Femur (tissue), 1 donor: ENCODE measurements at places on chromosomes 7 and 10.

- DNase-seq, result no peak
These were observed 33.3 kb upstream of the FGFR2 start for GRCh38 chr10:121631365-121632029.

DNA sequence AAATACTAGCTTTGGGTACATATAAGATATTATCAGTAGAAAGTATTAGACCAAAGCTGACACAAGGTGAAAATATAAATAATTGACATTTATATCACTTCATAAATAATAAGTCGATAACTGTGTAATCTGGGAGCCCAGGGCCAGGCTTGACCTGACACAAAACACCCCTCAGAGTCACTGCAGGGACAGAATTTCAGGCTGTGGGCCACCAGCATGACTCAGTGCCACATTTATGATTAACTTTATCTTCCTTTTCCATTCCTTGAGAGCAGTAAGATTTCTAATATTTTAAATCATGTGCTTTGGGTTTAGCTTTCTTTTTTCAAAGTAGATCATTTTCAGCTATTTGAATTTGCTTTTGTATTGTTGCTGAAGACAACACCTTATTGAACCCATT is 102.9 kb upstream of the NFE2L3 start:
- no peak for DNase-seq

DNA sequence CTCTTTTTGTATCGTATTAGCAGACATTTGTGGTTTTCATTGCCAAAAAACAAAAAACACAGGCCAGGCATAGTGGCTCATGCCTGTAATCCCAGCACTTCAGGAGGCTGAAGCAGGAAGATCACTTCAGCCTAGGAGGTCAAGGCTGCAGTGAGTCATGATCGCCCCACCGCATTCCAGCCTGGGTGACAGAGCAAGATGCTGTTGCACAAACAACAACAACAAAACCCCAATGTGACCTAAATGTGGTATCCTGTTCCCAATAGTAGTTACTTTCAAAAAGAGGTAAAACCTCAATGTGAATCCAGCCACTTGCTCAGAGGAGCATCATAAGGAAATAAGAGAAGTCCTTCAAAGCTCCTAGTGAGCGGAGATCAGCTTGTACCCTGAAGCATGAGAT is 45.8 kb upstream of the SKAP2 start:
- DNase-seq, result no peak

DNA sequence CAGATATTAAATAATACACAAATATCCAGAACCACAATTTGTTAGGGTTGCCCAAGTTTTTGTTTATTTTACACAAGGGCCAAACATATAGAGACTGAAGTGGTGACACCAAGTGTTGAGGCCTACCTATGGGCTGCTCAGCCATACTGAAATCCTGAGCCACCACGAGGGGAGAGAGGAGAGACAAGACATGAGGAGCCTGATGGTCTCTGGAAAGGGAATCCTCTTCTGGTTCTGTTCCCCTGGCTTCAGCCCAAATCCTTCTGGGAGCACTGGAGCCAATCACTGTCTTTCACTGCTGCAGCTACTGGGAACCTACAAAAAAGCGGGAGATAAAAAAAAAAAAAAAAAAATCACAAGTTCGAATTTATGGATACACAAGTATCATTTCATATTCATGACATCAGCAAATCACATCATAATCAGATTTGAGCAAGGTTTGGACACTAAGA is 1.9 kb downstream of the SKIDA1 start:
- DNase-seq, result peak; percentile 75

- DNase-seq, result no peak
These were observed 91.2 kb downstream of the GTF2IRD1 start for GRCh38 chr7:74544706-74545469.

DNA sequence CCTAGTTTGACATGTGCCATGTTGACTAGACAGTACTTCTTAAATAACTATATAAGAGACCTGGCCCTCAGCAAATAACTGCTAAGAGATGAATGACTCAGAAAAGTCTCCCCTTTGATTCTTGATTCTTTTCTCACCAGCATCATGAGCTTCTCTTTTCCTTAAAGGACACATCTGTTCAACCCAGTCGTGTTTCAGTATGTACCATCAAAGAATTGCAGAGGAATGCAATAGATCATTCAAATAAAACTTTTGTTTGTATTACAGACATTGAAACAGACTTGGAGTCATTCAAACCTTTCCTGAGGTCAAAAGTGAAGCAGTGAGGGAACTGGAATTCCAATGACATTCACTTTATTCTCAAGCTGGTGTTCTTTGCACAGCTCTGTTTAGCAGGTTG is 598.3 kb upstream of the GHITM start:
- no peak for DNase-seq

GRCh38 chr7:30429156-30429530 is 49.4 kb downstream of the NOD1 start:
- no peak for DNase-seq

GRCh38 chr10:77321838-77322237 is 315.8 kb downstream of the KCNMA1 start:
- DNase-seq, result no peak

- DNase-seq, result no peak
These were observed 96.4 kb downstream of the LRRC18 start for GRCh38 chr10:48843198-48843597.

- DNase-seq, result no peak
These were observed 229.6 kb downstream of the GALNT17 start for GRCh38 chr7:71361451-71362032.

GRCh38 chr7:28077616-28078015 is 103.0 kb downstream of the JAZF1 start:
- no peak for DNase-seq

DNA sequence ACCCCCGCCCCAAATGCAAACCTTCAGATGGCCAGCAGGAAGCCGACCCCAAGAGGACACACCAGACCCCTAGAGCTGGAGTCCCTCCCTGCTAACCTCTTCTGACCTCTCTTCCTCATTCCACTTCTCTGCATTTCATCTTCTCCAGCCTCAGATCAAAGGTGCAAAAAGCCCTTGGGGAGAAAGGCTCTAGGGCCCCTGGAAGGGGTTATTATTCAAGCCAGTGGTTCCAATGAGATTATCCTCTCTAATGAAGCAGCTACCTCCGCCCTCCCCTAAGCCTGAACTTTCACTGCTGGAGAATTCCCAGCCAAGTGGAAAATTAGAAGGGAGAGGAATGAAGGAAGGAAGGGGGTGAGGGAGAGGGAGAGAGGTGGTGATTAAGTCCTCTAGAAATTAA is 343.9 kb downstream of the PLXNA4 start:
- no peak for DNase-seq

GRCh38 chr7:149776289-149776688 is 2.9 kb upstream of the ZNF467 start:
- peak; percentile 59 for DNase-seq

DNA sequence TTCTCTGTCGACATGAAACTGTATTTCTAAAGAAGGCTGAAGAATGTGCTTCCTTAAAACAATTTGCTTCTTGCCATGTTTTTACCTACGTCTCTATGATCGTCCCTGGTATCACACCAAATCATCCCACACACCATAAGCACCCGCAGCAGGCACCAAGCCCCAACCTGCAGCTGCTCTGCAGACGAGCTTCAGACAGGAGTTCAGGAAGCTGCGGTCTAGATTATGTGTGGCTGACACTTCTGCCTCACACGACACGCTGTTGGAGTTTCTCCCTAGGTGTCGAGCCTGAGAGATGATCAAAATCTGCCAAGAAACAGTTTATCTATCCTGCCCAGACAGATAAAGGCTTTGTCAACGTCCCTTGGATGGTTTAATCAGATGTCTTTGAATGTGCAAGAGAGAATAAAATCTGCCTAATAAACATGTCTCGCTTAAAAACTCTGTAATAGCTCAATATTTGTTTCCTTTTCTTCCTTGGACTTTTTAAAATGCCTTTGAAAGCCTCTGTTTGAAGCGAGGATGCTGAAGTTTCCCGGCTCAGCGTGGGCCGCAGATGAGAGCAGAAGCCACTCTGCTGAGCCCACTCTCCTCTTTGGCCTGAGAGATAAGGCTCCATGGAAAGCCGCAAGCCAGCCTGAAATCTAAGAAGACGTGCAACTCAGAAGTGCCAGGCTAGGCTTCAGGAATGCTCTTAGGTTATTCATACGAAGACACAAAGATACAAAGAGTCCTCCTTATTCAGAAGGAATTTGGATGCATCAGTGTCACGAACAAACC is 158.3 kb upstream of the PFKP start:
- no peak for DNase-seq

DNA sequence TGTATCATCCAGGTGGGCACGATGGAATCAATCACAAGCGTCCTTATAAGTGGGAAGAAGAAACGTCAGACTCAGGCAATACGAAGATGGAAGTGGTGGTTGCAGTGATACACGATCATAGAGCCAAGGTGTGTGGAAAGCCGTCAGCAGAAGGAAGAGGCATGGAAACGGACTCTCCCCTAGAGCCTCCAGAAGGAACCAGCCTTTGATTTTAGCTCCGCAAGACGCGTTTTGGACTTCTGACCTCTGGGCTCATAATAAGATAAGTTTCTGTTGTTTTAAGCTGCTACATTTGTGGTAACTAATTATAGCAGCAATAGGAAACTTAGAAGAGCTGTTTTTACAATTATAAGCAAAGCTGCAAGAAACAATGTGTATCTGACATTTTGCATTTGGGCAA is 14.8 kb downstream of the FANK1 start:
- no peak for DNase-seq

GRCh38 chr10:103049237-103049636 is 131.1 kb downstream of the CNNM2 start:
- no peak for DNase-seq

DNA sequence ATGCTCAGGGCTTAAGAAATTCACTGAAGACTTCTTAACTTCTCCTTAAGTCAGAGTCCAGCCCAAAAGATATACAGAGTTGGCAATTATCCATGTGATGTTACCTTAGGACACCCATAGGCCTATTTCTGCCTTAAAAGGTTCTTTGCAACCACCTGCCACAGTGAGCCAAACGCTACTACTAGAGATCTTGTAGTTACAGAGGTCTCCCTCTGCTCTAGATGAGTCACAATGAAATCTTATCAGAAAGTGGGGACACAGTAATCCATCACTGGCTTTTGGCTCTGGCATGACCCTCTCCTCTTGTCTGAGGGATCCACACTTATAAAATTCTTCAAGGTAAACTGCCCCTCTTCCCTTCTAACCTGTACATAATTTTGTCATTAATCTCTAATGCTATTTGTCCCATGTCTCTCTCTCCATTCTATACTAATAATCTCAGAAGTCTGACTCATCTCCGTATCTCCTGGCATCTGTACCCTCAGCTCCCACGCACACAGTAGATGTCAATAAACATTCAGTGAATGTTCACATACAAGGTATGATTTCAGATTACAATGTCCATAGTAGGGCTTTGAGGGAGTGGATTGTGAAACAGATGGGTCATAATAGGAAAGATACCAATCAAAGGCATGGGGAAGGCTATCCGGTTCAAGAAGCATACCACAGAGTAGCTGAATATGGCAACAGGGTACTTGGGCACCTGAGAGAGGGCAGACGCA is 112.1 kb downstream of the SGMS1 start:
- no peak for DNase-seq

GRCh38 chr10:74314166-74314565 is 163.1 kb downstream of the ADK start:
- DNase-seq, result no peak

DNA sequence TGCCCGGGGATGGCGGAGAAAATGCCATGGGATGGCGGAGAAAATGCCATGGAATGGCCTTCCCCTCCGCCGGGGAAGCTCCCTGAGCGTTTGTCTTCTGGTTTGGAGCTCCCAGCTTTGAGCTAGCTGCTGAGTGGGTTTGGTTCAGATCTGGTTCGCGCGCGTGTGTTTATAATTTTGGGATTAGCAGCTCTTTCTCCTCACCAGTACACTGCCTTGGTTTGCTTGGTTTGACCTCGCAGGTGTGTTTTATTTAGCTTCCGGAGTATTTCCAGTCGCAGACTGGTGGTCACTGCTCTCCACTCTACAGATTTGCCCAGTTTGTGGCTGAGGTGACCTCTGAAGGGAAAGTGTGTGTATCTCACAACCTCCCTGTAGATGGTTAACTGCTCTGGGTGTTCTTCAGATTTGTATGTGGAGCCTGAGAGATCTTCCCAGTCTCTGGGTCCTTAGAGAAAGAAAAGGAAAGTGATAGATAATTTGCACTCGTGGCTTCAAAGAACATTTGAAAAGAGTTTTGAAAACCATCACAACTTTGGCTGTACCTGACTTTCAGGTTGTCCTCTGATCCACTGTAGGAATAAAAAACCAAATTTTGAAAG is 597 bp downstream of the ZNF277 start:
- no peak for DNase-seq

- no peak for DNase-seq
These were observed 265.8 kb downstream of the DNAJB6 start for GRCh38 chr7:157602581-157602980.

GRCh38 chr7:28570113-28570969 is 158.0 kb downstream of the CREB5 start:
- DNase-seq, result no peak

GRCh38 chr10:108411206-108411605 is 1246.7 kb upstream of the SORCS1 start:
- peak; percentile 26 for DNase-seq

GRCh38 chr10:60135020-60135419 is 228.7 kb upstream of the CCDC6 start:
- no peak for DNase-seq

GRCh38 chr7:135790371-135790977 is 41.9 kb upstream of the FAM180A start:
- DNase-seq, result no peak

GRCh38 chr10:56449770-56450169 is 88.7 kb upstream of the ZWINT start:
- DNase-seq, result no peak

DNA sequence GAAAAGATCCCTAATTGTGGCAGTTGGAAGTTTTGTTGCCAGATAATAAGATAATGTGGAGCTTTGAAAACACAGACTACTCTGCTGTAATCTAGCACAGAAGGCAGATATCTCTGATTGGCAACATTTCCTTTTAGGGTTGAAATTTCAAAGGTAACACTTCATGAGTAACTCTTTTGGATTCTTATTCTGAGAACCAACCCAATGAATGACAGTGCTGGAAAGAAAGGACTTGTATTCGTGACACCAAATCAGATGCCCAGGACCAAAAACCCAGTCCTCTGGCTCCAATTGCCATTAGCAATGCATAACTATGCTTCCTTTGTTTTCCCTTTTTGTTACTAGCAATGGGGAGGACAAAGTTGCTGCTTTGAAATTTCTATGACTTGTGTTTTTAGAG is 41.0 kb upstream of the ELMO1 start:
- no peak for DNase-seq

GRCh38 chr7:128914566-128915151 is 4.2 kb upstream of the KCP start:
- no peak for DNase-seq

GRCh38 chr10:111102359-111102837 is 25.6 kb downstream of the ADRA2A start:
- DNase-seq, result no peak

DNA sequence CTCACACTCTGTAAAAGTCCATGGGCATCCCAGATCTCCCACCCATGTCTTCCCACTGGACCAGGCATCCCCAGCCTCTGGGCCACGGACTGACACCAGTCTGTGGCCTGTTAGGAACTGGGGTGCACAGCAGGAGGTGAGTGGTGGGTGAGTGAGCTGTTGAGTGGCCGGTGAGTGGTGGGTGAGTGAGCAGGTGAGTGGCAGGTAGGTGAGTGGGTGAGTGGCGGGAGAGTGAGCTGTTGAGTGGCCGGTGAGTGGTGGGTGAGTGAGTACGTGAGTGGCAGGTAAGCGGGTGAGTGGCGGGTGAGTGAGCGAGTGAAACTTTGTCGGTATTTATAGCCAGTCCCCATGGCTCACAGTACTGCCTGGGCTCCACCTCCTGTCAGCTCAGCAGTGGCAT is 471.2 kb downstream of the DNAJB6 start:
- no peak for DNase-seq
